ENCODE measurements at places on chromosomes 3 and 15.

DNA sequence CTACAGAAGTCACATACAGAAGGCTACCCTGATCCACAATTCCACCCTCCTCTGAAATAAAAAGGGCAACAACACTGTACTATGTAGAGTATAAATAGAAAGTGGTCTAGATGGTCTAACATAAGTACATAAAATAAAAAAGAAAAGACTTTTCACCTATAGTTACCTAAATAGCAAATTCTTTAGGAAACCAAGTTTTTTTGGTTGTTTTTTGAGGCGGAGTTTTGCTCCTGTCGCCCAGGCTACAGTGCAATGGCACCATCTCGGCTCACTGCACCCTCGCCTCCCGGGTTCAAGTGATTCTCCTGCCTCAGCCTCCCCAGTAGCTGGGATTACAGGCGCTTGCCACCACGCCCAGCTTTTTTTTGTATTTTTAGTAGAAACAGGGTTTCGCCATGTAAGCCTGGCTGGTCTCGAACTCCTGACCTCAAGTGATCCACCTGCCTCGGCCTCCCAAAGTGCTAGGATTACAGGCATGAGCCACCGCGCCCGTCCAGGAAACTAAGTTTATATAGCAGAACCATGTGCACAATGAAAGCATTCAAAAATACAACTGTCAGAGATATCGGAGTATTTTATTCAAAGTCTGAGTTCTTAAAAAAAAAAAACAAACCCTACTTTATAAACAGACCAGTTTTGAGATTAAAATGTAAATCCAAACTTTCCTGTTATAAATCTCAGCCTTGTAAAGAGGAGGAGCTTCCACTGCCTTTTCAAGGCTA, 1.7 kb downstream of the SIN3A start:
- no peak for DNase-seq

GRCh38 chr3:82088749-82089148, 327.3 kb upstream of the GBE1 start:
- no peak for DNase-seq

GRCh38 chr3:77562089-77562488, 522.2 kb downstream of the ROBO2 start:
- no peak for DNase-seq

GRCh38 chr15:83940136-83940535, 286.2 kb downstream of the ADAMTSL3 start:
- DNase-seq: no peak

DNA sequence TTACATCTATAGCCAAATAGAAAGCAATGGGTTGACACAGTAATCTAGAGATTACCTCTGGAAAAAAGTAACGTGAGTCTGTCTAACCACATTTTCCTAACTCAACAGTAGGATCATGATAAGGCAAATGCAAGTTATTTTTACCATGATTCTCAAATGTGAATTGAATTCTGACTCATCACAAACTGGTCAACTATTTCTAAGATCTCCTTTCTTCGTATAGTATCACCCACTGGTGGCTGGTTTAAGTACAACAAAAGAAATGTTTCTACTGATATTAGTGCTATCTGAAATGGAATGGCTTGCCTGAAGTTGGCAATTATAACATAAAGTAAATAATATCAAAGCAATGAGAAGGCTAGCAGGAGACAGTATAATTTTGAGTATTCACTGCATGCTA, 102.2 kb downstream of the ABI3BP start:
- no peak for DNase-seq

GRCh38 chr15:82911458-82911857, 41.1 kb downstream of the HOMER2 start:
- no peak for DNase-seq

GRCh38 chr15:92164327-92165000, 229.2 kb upstream of the ST8SIA2 start:
- DNase-seq: no peak

DNA sequence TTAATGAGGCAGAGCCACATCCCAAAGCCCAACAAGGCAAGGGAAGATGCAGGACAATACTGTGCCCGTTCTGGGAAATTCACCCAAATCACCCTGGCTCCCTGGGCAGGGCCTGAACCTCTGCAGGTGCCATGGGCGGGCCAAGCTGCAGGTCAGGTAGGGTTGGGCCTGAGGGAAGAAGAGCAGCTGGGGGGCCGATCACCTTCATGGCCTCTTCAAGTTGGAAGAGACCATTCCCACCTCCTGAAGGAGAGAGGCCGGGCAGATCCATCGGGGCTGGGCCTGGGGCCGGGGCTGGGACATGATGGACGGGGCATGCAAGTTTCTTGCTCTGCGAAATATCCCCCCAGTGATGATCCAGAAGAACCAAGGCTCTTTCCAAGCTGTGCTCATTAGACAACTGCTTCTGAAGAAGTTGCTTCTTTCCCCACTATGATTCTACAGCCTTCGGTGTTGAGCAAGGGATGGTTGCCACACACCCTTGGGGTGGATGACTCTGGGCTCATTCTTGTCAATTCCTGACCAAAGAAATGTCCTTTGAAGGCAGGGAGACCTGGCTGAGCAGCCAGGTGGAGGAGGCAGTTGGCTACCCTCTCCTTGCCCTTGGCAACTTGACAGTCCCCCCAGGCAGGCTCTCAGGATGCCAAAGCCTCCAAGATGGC, 38.2 kb downstream of the KLHL25 start:
- no peak for DNase-seq

GRCh38 chr3:196524527-196524926, 9.4 kb upstream of the SMCO1 start:
- DNase-seq: no peak

- no peak for DNase-seq
Measured at GRCh38 chr15:78909791-78910228, 35.0 kb downstream of the CTSH start.

DNA sequence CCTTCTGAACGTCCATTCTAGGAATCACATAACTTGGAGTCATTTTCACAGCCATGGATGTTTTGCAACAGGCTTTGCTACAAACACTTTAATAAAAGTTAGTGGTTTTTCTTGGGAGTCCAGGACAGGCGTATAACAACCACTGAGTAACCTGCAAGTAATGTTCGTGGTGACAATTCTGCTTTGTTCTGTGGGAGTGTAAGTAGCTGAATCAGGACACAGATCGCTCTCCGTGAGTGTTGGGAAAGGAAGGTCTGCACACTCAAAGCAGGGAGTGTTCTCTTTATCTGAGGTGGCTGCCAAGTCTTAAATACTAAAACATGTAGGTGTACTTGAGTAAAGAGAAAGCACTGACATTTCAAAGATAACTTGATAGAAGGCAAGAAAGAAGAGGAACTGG, 7.9 kb upstream of the BNC1 start:
- DNase-seq: no peak

DNA sequence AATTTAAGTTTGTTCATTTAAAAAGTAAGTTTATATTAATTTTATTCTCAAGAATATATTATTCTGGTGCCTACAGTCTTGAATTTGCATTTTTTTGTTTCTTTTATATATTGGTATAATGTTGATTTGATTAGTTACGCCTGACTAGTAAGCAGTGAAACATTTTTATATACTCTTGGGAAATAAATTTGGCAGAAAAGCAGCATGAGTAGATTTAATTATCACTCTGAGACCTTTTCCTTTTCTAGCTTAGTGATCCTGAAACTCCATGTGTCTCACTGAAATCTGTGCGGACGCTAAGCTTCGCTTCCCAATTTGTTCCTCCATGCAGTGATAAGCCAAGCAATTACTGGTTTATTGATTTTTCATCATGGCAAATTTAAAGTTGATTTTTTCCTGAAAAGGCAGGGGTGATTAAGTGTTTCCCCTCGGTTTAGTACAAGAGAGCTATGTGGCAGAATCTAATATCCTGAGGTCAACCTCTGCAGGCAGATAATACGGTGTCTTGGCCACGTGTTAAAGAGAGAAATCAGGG, 87.2 kb upstream of the MLF1 start:
- no peak for DNase-seq

DNA sequence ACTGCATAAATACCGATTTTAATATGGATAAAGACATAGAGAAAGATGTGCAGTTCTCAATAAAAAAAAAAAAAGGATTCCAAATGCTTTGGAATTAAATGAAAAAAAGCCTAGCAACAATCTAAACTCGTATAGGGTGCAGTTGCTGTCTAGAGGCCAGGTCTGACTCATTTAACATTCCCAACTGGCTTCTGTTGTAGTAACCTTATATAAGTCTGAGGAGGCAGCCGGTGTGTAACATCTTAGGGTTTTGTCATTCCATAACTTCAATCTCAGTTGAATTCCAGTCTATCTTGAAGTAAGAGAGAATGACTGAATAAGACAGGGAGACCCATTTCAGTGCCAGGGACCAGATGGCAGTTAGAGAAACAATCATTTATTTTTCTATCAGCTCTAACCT, 6.5 kb downstream of the PDCD10 start:
- DNase-seq: no peak

DNA sequence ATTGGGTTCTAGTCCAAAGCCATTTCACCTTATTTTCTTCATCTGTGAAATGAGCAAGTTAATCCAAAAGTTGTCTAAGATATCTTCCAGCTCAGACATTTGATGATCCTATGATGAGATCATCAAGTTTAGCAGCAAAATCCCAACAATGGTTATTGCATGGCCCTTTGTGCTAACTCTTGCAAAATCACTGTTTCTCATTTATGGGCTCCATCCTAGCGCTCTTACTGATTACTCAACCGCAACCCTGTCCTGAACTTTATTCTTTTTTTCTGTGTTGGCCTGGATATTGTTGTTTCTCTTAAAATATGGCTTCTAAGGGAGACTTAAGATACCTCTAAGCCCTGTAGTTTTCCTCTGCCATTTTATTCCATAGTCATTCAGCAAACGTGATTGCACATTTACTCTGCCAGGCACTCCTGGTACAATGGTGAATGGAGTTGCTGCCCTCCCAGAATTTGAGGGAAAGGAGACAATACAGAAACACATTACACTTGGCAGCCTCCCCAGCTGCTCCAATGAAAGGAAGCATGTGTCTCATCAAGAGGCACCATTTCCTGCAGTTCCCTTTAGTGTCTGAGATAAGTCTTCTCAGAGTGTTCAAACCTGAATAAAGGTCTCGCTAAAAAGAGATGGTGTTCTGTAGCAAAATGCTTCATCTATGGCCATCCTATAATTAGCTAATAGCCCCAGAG, 4.4 kb downstream of the GXYLT2 start:
- no peak for DNase-seq

DNA sequence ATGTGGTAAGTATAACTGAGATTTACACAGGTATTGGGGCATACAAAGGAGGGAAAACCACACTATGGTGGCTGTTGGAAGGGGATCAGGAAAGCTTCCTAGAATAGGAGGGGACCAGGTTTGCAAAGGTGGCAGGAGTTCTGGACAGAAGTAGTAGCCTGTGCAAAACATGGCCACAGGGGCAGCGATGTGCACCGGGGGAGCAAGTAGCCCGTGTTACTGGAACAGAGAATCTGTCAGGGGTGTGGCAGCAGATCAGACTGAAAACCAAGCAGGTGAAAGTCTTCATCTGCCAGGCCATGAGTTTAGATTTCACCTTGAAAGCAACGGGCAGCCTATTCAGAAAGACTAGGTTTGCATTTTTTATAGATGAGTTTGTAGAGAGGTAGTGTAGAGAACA, 182.3 kb upstream of the LPP start:
- no peak for DNase-seq

DNA sequence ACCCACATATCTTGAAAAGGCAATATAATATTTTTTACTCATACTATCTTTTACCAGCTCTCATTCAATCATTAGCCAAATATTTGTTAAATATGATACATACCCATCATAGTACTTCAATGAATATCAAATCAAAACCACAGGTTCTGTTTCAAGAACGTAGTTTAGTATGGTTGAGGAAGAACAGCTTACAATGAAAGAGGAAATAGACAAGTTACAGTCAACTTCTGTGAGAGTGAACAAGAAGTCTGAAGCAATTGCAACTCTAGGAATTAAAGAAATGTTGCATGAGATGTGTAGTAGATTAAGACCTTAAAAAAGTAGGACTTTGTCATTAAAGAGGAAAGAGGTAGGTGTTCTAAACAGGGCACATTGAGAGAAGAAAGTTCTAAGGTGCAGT, 9.3 kb downstream of the BCHE start:
- DNase-seq: no peak

GRCh38 chr3:38490281-38491030, 5.7 kb upstream of the EXOG start:
- no peak for DNase-seq

DNA sequence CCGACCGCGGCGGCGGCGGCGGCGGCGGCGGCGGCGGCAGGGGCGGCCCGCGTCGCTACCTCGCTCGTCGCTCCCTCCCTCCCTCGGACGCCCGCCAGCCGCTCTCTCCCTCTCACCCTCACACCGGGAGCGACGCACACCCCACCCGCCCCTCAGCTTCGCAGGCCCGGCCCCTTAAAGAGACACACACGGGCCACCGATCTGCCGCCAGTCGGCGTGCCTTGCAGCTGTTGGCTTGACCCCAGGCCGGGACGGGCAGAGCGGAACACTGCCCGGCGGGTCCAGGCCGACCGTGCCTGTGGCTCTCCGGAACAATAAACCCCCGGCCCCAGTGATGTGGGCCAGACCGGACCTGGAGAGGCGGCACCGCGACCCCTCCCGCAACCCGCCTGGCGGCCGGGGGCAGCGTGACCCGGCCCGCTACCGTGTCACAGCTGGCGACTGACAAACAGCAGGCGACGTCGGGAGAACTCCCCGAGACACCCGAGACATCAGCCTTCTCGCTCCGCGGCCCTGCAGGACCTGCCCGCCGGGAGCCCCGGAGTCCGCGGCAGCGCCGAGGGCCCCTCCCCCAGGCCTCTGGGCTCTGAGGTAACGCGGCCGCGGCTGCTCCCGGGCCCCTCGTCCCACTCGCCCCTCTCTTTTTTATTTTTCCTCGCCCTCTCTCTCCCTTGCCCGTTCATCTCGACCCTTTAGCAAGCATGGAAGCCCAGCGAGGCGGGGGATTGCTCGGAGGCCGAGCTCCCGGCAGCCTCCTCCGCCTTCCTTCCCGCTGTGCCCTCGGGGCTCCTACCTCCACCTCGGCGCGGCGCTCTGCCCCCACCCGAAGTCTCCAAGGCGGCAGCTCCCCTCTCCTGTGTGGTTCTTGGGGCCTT, at the start of gene SETD2:
TSS of gene SETD2 (minus strand) at position 107 of the 875 bp plus-strand sequence. CDS start 189 bp downstream, outside the sequence.
- peak; percentile 76 for DNase-seq

GRCh38 chr15:38231436-38231835, 21.2 kb upstream of the SPRED1 start:
- DNase-seq: no peak

GRCh38 chr15:101070502-101071273, 151.5 kb downstream of the LRRK1 start:
- no peak for DNase-seq

GRCh38 chr15:56772868-56773639, 39.7 kb upstream of the ZNF280D start:
- no peak for DNase-seq

DNA sequence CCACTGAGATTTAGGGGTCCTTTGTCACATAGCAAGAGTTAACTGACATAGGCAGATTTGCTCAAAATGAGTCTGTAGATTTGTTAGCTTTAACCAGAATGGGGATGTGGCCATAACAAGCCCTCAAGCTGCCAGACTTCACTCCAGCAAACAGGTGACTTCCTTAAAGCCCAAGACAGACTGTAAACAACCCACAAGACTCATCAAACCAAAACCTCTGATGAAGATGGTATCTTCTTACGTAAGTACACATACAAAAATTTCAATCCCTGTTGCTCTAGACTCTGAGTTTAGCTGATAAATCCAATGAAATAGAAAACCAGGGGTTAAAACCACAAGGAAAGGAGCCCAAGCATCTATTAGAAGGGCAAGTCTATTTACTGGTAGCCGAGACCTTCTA, 18.2 kb upstream of the ZBTB20 start:
- DNase-seq: no peak

Measured in activated CD8-positive, alpha-beta memory T cell treated with anti-CD3 and anti-CD28 coated beads for 1 hour (primary cell).